Stimulated activated CD4-positive, alpha-beta T cell treated with anti-CD3 and anti-CD28 coated beads, Interleukin-12 subunit alpha, Interleukin-12 subunit beta, amount 100 ng/mL, for 24 hours (primary cell): ENCODE measurements at places on chromosomes 5 and 9.

DNA sequence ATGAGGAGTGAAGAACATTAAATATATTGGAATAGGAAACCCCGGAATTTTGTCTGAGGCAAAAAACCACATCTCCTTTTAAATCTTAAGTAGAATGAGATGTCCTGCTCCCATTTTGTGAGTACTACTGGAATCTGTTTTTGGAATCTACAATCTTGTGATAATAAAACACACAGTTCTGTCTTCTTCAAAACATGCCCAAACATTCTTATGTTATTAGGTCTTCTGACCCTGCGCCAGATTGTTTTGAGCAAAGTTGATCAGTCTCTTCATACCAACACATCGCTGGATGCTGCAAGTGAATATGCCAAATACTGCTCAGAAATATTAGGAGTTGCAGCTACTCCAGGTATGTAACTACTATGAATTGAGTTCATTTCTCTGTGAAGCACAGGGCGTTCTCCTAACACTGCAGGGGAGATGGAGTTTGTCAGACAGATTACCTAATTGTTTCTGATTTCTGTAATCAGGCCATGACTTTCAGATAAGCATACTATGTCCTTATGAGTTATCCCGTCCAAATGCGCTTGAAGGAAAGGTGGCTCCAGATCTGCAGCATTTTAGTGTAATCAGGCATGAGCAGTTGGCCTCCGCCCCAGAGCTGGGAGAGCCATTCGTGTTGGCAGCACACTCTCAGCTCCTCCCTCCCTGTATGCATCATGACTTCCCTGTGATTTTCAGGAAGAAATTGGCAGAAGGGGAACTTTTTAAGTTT lies 88.0 kb downstream of the NLN start:
- DNase-seq: no peak

GRCh38 chr5:126514131-126514557 lies 80.9 kb downstream of the ALDH7A1 start:
- no peak for DNase-seq

GRCh38 chr5:168528521-168529373 lies at the start of gene FBLL1:
Gene FBLL1, plus strand, starts transcription at chr5:168529305. Its CDS starts 200 bp downstream, at chr5:168529505.
- DNase-seq: peak; percentile 6

- DNase-seq: peak; percentile 33
These were observed 257.9 kb upstream of the ANKRD55 start for GRCh38 chr5:56490971-56491468.

- DNase-seq: no peak
These were observed 9.0 kb upstream of the PHF19 start for GRCh38 chr9:120885958-120886357.

GRCh38 chr5:133459474-133460160 lies 152.7 kb downstream of the FSTL4 start:
- DNase-seq: no peak

DNA sequence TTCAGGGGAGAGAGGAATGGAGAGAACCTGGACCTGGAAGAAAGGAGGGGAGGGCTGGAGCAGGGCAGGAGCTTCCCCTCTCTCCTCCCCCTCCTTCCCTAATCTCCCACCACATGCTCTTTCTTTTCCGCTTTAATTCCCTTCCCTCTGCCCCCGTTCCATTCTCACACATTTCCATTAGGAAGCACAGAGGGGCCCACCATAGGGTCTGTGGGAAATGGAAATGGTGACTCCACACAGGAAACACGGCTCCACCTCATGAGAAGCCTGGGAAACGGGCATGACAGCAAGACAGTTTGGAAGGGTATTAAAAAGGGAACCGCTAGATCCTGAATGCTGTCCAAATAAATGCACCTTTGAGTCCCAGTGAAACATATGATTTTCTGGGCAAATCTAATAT lies 64.9 kb upstream of the ENTREP1 start:
- DNase-seq: no peak

DNA sequence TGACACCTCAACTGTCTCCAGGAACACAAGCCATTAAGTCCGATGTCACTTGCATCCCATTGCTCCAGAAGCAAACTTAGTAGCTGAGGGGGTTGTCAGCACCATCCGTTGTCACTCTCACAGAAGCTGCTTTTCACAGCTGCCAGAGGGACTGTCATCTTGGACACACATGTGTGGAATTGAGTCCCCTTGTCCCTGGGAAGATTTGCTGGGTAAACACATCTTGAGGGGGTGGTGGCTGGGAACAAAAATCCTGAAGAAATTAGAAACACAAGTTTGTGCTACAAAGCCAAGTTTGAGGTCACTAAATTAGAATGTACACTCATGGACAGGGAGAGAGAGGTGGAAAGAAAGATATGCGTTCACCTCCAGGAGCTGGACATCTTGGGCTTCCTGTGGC lies 55.2 kb upstream of the ADRA1B start:
- DNase-seq: no peak

- DNase-seq: peak; percentile 72
These were observed 23.1 kb upstream of the SPTLC1 start for GRCh38 chr9:92138157-92138959.

- no peak for DNase-seq
These were observed 137.5 kb downstream of the CPLANE1 start for GRCh38 chr5:37111426-37112382.

DNA sequence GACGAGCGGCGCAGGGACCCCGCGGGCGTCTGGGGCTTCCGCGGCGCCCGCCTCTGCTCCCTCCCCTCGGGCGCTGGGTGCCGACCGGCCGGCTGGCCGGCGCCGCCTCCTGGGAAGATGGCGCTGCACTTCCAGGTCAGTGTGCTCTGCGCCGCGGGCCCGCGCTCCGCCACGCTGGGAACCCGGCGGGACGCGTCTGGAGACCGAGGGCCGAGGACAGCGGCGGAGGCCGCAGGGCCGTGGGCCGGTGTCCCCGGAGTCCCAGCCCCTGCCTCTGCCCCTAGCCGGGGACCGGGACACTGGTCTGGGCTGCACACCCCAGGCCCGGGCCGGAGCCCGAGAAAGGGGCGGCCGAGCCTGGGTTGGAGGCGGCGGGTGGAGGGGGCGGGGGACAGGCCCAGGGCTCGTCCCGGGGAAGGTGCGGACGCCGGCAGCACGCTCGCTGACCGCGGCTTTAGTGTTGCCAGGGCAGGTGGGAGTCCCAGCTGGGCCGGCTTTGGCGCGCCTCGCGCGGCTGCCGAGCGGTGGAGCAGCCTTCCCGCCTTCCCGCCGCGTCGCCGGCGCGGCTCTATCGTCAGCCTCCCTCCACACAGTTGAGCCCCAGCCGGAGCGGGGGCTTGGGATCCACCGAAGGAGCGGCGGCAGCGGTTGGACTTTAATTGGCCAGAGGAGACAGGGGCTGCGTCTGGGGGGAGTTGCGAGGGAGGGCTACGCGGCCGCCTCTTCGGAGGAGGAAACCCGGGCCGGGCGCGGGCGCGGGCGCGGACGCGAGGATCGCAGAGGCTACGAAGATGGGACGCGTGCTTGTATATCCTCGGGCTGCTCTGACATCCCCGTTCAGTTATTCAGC lies at the start of gene RANBP17:
Gene RANBP17 (plus strand): TSS at position 102 of the 850 bp plus-strand sequence.
- no peak for DNase-seq

DNA sequence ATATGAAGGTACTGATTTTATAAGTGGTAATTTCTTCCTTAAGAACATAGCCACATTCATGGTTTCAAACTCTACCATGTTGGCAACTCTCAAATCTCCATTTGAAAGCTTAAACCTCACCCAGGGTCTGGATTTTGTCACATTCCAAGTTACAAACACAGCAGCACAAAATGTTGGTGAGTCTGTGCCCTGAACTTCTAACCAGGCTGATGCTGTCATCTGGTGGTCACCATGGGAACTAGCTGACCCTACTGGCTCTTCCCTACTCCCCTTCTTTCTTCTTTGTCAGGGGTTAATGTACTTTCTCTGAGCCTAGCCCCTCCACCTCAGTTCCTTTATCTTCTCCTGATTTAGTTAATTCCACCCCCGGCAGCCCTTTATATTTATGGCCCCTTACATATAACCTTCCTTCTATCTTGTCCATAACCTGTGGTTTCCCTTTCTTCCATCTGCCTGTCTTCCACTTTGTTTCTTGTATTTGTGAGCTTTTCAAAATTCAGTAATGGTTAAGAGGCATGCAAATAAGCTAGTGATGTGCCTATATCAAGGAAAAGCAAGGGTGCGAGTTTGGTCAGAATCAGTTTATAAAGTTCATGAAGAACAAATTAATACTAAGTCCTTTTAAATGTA lies 35.9 kb downstream of the TGFBR1 start:
- peak; percentile 11 for DNase-seq

DNA sequence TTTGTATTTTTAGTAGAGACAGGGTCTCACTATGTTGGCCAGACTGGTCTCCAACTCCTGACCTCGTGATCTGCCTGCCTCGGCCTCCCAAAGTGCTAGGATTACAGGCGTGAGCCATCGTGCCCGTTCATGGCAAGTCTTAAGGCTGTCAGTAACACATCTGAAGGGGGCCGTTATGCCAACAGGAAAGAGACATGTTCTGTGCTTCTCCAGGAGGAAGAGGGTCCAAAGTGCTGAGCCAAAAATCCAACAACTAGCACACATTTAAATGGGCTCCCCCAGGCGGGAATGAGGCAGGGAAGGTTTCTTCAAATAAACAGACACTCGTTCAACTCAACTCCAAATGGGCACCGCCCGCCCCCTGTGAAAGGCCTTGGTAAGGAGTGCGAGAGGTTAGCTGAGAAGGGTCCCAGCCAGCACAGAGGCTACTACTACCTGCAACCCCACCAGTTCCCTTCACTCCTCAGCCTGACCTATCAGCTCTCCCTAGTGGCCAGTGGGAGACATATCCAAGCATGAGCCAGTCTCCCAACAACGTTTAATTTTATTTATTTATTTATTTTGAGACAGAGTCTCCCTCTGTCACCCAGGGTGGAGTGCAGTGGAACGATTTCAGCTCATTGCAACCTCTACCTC lies 84.1 kb upstream of the DMRT1 start:
- DNase-seq: no peak

GRCh38 chr9:95055334-95055850 lies 262.1 kb downstream of the FANCC start:
- no peak for DNase-seq

- DNase-seq: no peak
These were observed 109.3 kb upstream of the CPEB4 start for GRCh38 chr5:173778784-173779304.

GRCh38 chr5:154830596-154830995 lies 19.8 kb downstream of the FAXDC2 start:
- DNase-seq: no peak

GRCh38 chr5:94498199-94498598 lies 120.2 kb downstream of the KIAA0825 start:
- DNase-seq: no peak

DNA sequence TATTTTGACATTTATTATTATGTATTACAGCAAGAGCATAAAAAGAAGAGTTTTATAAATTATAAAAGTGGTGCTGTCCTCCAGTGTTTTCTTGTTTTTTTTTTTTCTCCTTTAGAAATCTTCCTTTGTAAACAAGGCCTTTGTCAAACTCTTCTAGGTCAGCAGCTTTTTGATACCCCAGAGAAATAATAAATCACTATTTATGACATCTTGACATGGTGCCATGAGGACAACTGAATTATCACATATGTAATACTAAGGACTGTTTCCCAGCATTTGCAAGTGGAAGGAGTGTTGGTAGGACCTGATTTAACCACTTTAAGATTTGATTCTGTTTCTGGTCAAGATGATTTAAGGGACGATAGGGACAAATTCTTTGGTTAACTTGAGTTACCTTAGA lies 4.6 kb downstream of the SMARCA2 start:
- no peak for DNase-seq

DNA sequence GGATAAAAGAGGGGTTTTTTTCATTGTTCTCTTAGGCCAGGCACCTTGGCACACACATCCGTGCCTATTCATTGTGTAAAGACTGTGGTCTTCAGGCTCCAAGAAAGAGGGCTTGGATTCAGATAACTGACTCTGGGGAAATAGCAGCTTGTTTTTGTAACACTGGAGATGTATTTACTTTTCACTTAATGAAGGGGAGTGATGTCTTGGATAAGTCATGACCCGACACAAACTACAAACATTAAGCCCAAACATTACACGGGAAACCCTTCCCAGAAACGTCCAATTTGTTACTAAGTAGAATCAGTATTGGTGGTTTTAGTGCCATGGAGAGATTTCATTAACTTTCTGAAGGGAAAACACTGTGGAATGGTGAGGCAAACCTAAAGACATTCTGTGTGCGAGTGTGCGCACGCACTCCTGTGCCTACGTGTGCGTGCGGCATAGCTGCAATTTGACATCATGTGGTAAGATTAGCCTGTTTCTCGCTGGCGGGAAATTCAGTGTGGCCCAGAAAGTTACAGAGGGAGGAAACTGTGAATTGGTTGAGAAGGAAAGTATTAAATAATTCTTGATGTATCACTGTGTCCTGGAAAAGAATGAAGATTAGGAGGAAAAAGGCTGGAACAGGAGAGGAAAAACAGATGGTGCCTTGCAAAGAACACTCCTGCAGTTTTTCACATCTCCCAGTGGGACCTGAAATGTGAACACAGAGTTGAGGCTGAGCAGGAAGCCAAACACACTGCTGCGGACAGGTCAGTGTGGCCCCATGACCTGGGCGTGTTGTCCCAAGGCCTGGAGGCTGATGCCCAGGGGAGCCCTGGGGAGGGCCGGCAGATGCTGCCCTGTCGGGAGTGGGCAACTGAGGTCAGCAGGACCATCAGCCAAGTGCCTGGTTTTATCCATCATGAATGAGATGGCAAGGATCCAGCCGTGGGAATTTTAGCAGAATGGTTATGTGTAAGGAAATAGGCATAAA lies 108.5 kb downstream of the GAS1 start:
- DNase-seq: no peak

DNA sequence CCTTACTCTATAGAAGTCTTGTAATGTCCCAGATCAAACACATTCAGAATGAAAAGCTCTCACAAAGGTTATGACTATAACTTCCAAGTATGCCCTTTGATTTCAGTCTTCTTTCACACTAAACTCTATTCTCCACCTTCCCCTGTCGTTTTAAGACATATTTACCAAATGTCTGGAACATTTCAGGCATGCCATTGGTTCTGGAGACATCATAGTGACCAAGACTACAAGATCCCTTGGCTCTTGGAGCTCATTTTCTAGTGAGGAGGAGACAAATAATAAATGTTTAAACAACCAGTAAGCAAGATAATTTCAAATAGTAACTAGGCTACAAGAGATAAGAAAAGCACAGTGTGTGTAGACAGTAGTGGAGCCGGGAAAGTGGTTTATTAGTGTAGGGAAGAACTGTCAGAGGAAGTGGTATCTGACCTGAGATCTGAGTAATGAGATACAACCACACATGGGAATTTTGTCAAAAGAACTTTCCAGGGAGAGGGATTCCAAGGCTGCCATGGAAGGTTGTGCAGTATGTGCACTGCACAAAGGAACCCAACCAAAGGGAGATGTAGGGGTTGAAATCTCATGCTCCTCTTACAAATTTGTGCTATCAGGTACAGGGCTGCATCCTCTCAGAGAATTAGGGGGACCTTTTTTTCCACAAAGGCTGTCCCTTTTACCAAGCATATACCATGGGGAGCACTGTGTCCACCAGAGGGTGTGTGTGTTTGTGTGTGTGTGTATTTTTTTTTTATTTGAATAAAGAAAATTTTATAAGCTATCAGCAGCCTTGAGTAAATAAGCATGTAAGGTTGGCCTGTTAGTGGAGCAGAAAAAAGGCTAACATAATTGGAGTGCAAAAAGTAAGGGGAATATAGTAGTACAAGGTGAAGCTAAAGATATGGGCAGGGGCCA lies 1279.1 kb upstream of the WWC1 start:
- no peak for DNase-seq

- no peak for DNase-seq
These were observed 30.0 kb upstream of the ADRA1B start for GRCh38 chr5:159886296-159886695.
